ENCODE measurements at places on chromosomes 6 and 20. TPM values are rescaled to one million over a fixed set of nuclear protein-coding genes. Genes with fewer than 3 reads are reported as not detected.

PLA2G7 gene
- not detected for total RNA-seq

DNA sequence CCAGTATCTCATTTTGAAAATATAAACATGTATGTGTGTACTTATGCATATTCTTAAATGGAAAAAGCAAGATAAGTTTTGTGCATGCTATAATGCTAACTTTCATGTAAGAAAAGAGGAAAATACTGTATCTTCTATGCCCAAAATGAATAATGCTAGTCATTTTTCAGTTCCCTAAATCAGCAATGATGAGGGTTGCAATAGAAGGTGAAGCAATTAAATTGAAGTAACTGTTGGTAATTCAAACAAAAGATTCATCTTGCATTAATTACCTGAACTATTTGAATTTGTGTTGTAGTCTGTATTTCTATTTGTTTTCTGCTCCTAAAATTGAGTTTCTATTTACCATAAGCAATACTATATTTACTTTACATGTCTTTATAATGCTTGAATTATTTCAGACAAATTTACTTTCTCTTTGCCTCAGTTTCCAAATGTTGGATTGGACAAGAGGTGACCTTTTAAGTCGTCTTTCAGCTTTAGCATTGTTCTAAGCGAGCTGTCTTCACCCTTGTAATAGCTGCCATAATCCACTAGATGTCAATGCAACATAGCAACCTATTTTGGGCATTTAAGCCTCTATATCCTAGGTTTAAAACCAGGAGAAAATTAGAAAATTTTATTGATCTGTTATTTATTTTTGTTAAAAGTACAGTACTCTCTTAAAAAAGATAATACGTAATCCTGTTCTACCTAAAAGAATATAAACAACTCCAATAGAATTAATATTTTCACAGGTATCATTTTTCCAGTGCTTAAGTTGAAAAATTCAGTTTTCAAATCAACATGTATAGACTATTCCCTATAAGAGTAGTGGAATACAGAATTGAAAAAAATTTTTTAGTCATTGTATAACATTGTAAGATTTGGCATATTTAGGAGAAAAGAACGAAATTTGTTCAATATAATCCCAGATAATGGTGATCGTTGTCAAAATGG, 52.3 kb upstream of the IFNGR1 start:
- DNase-seq, result no peak

GRCh38 chr6:151617539-151617938, 123.7 kb downstream of the CCDC170 start:
- DNase-seq, result no peak

- DNase-seq, result no peak
Measured at GRCh38 chr6:113122060-113122459, 735.1 kb upstream of the MARCKS start.

RMND1 gene
- total RNA-seq, result 13.1 TPM

DNA sequence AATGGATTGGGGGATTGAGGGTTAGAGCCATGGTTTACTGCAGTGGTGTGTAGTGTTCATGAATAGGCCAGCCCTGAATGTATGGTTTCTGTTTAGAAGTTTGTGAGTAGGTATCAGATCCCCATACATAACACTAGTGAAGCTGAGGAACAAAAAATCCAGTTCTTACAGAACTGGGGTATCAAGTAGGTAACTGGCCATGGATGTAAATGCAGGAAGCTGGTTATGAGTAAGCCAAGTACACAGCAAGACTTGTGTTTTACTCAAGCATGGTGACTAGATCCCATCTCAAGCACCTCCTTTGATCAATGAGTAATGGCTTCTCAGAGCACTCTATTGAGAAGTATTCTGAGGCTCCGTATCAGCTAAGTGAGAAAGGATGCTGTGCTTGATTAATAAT, 613.7 kb upstream of the FLRT3 start:
- DNase-seq, result no peak

DNA sequence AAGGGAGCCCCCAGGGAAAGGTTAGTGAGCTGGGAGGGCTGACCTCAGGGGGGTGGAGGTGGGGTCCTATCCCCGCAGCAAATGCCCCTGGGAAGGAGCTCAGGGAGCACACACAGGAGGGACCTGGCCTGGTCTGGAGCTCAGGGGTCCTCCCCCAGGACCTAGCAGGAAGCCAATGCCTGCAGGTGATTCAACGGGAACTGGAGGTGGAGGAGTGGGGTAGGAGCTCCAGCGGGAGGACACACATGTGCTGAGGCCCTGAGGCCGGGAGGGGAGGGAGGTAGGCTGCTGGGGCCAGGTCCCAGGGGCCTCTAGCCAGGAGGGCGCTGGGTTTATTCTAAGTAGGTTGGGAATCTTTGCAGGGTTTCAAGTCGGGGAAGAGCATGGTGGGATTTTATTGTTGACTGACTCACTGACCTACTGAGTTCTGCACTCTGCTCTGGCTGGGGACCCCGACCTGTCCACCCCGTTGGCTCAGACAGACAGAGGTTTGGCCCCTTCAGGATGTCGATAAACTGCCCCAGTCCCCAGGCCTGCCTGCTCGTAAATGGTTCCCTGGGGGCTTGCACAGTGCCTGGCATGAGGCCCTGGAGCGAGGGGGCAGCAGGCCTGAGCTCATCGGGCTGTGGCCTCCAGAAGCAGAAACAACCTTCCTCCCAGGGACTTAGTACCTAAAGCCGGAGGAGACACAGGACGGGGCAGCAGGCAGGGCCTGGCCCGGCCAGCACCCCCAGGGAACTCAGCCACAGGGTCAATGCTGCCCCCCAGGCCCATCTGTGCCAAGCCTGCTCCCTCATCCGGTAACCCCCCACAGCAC, 62.3 kb downstream of the RIPOR3 start:
- DNase-seq, result no peak

EDN1 gene
- 0.79 TPM for total RNA-seq

DNA sequence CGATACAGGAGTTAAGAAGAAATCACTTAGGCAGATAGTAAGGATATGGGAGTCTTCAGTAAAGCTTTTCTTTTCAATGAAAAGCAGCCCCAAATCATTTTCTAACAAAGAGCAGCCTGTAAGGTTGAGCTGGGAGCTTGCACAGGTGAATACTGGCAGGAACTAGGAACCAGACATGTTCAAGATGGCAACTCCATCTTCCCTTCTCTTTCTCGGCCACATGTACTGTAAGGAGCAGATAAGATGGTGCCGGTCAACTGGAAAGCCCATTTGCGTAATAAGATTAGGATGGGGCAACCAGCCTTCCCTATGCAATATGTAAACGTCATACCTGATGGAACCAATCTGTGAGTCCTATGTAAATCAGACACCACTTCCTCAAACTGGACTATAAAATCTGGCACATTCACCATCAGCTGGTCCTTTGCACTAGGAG, 46.2 kb upstream of the RNGTT start:
- no peak for DNase-seq

SOX18 gene
- not detected for total RNA-seq

DNA sequence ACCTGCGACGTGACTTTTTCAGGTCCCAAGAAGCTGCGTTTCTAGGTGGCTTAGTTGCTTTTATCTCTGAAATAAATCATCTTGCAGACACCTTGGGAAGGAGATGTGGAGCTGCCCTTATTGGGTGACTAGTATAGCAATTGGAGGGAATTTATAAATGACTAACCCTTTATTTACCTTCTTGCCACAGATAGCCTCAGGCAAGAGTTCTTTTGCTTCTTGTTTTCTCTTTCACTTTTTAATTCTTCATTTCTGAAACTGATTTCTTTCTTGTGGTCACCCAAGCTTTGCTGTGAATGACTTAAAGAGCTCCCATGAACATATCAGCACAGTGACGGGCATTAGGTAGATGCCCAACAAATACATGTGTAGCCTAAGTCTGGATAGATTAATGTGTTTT, 3.0 kb downstream of the ADGRF4 start:
- no peak for DNase-seq

- no peak for DNase-seq
Measured at GRCh38 chr20:8967641-8968245, 101.1 kb upstream of the PLCB4 start.

DNA sequence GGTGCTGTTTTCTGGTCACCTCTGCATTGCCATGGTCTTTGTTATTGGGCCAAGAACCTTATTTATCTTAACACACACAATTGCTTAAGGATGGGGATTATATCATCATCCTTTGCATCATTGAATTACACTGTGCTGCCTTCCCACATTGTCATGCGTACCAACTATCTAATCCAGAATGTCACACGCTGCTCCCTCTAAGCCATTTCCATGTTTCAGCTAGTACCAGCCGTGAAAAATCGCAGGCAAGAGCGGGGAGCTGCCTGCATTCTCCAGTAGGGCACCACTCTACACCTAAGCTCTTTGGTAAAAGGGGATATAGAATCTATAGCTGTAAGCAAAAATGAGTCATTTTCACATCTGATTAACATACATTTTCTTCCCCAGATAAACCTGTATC, 277.0 kb downstream of the PRL start:
- DNase-seq, result no peak

ARMH2 gene
- total RNA-seq, result 4.3 TPM

- DNase-seq, result no peak
Measured at GRCh38 chr6:168403370-168404005, 37.5 kb upstream of the SMOC2 start.

UBE2C gene
- 0.91 TPM for total RNA-seq

GSTA2 gene
- total RNA-seq, result not detected

PMEPA1 gene
- total RNA-seq, result 30.4 TPM

DNA sequence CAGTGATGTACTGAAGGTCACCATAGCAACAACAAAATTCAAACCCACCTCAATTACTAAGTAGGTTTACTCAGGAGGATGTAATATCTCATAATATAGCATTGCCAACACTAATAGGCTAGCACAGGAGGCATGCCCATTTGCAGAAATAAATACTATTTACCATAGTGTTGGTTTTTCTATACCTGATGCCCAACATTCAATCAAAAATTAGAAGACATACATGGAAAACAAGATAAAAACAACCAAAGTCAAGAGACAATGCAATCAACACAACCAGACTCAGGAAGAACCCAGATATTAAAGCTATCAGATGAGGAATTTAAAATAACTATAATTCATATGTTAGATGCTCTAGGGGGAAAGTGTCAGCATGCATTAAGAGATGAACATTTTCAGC, 14.3 kb upstream of the TXNDC5 start:
- no peak for DNase-seq

FAM135A gene
- 6.4 TPM for total RNA-seq

All from T-cell (primary cell).